Fibroblast of the aortic adventitia (primary cell): ENCODE measurements at places on chromosomes 16 and 17.

GRCh38 chr16:47644661-47645060 lies 183.5 kb downstream of the PHKB start:
- DNase-seq: peak; percentile 31

GRCh38 chr16:85935974-85936760 lies 37.2 kb downstream of the IRF8 start:
- DNase-seq: no peak

- DNase-seq: no peak
These were observed 20.5 kb downstream of the MNT start for GRCh38 chr17:2380226-2380922.

- no peak for DNase-seq
These were observed 67.9 kb downstream of the FTO start for GRCh38 chr16:53771655-53772497.

DNA sequence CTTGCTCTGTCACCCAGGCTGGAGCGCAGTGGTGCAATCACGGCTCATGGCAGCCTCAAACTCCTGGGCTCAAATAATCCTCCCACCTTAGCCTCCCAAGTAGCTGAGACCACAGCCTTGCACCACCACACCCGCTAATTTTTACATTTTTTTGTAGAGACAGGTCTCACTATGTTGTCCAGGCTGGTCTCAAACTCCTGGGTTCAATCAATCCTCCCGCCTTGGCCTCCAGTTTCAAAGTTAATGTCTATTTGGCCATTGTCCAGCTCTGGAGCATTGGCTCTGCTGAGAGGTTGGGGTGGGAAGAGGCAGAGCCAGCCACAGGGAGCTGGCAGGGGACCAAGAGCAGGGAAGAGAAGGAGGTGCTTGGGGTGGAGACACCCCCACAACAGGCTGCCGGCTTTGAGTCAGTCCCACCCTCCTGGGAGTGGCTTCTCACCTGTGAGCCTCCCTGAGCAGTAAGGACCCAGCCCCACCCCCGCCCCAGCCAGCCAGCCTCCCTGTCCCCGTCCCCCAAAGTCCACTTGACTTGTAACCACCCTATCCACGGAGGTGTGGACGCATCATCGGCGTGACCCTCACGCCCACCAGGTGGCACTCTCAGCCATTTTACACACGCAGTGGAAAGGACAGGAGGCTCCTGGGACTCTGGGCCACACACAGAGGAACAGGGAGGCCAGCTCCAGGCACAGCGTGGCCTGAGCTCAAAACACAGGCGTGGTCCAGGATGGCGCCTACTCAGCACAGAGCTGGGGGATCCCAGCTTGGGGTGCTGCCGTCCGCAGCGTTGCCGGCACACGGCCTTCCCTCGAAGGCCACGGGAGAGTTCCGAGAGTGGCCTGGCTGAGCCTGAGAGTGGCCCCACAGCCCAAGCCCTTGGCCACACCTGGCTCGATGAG lies 22.8 kb upstream of the PVALEF start:
- peak; percentile 79 for DNase-seq

GRCh38 chr17:42322382-42323267 lies 34.3 kb downstream of the STAT5A start:
- peak; percentile 95 for DNase-seq

DNA sequence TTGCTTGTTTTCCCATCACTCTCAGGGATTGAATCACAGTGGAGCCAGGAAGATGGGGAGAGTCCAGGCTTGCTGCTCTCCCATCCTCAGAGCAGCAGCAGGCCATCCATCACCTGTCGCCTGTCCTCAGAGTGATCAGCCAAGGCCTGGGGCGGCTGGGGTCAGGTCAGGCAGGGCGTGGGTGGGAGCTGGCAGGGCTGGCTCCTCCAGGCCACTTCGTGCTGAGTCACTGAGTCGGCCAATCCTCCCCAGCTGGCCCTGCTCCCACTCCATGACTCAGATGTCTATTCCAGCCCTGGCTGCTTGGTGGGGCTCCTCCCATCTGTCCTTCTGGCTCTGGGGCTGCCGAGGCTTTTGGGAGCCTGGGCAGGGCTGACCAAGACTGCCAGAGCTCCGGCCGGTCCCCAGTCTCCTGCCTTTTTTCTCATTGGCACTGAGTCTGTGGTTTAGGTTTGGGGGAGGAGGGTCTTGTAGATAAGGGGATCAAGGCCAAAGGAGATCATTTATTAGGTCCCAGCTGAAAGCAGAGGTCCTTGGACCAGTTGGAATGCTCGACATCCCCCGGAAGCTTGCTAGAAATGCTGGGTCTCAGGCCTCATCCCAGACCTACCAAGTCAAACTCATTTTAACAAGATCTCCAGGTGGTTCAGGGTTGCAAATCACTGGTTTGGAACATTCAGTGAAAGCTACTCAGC lies 72.7 kb downstream of the ABCC1 start:
- peak; percentile 97 for DNase-seq

DNA sequence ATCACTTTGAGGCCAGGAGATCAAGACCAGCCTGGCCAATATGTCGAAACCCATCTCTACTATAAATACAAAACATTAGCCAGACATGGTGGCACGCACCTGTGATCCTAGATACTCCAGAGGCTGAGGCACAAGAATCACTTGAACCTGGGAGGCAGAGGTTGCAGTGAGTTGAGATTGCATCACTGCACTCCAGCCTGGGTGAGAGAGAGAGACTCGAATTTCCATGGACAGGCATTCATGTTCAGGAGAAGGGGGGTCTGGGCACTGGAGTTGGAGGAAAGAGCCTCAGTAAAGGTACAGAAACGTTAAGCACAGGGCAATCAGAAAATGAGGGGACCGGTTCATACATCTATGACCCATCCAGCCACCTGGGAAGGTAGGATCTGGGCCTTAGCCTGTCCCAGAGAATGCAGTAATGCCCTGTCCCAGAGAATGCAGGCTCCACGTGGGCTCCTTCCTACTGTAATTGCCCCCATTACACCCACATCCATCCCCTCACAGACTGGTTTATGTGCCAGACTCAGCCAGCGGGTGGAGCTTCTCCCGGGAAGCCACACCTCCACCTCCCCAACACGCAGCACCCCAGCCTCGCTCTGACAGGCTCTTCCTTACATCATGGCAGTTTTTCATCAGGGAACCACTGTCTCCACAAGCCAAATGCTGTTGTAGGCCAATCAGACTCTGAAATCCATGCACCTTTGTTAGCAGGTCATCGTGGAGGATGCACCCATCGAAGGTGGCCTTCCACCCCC lies 21.6 kb upstream of the ARL4D start:
- no peak for DNase-seq

DNA sequence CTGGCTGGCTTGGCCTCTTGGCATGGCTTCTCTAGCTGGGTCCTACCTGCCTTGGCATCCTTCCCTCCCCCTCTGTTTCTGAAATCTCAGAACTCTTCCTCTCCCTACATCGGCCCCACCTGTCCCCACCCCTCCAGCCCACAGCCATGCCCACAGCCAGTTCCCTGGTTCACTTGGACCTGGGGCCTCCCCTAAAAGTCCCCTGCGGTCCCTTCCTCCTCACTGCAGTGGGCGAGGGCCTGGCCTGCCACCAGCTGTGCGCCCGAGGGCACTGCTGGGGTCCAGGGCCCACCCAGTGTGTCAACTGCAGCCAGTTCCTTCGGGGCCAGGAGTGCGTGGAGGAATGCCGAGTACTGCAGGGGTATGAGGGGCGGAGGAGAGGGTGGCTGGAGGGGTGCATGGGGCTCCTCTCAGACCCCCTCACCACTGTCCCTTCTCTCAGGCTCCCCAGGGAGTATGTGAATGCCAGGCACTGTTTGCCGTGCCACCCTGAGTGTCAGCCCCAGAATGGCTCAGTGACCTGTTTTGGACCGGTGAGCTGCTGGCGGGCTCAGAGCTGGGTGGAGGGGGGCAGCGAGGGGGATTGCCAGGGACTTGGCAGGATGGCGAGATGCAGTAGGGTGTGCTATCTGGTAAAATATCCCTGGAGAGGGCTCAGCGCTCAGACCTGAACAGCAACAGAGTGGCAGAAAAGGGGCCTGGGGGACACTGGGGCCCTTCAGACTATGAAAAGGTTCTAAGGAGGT lies 14.1 kb downstream of the MIEN1 start:
- DNase-seq: no peak

- DNase-seq: no peak
These were observed 103.2 kb downstream of the NTN1 start for GRCh38 chr17:9124554-9124935.

GRCh38 chr16:58670946-58671583 lies 13.5 kb downstream of the SLC38A7 start:
- no peak for DNase-seq

GRCh38 chr17:62657690-62658089 lies 30.2 kb downstream of the MRC2 start:
- no peak for DNase-seq

GRCh38 chr16:81987706-81988105 lies 23.6 kb downstream of the SDR42E1 start:
- DNase-seq: no peak

DNA sequence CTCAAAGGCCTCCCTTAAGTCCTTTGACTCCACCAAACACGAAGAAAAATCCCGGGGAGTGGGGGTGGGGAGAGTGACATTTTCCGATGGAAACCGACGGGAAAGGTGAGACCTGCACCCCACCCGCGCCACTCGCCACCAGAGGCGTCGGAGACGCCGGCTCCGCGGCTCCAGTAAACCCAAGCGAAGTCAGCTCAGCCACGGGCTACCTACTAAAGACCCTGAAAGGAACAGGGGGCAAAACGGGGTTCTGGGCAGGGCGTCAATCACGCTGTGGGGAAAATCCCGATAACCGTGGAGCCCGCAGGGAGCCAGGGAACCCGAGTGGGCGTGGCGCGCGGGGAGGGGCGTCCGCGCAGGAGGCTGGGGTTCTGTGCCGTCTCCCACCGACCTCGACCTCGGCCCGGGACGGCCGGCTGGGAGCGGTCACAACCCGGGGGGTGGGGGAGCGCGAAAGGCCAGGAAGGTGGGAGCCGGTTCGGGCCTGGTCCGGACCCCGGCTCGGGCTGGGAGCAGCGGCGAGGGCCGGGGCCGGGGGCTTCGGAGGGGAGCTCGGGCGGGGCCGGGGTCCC lies 565 bp downstream of the WDR45B start:
- DNase-seq: no peak

DNA sequence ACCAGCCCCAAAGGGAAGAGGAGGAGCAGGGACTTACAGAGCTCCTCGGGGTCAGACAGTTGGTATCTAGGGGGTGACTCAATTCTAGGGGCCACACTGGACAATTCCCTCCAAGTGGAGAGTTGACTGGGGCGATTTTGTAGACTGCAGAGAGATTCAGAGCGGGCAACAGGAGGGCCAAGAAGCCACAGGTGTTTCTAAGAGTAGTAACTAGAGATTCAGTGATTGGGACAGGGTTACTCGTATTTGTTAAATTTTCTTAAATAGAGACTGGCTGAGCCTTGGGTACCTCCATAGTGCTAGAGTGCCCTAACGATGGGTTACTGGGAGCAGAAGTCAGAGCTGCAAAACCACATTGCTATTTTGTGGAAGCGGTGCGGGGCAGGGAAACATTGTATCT lies 3.3 kb upstream of the INPP5K start:
- DNase-seq: no peak

- DNase-seq: no peak
These were observed 11.8 kb downstream of the BCAR1 start for GRCh38 chr16:75239542-75240122.

- DNase-seq: no peak
These were observed 959 bp upstream of the SPPL2C start for GRCh38 chr17:45843722-45844121.

GRCh38 chr16:53888222-53888621 lies 184.3 kb downstream of the FTO start:
- DNase-seq: no peak

- DNase-seq: no peak
These were observed 12.9 kb downstream of the SPAG9 start for GRCh38 chr17:51107778-51108177.

DNA sequence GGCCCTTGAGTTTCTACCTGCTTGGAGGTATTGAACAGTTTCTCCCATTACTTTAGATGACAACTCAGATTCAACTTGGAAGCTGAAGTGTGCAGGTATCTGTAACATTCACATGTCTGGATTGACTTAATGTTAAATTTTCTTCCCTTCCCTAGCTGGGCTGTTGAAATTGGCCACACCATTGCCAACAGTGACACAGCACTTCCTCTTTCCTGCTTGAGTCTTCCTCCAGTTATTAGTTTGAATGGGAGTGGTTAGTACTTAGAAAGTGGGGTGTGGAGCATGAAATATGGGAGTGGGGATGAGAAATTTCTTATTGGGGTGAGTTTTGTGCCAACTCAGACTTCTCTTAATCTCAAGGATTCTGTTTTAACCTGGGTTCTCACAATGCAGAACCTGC lies 454.9 kb downstream of the KCNJ2 start:
- DNase-seq: no peak
